DMS 273 treated with DMSO at 0.1 percent for 48 hours (cell line): ENCODE measurements at places on chromosomes 13 and 19.

DNA sequence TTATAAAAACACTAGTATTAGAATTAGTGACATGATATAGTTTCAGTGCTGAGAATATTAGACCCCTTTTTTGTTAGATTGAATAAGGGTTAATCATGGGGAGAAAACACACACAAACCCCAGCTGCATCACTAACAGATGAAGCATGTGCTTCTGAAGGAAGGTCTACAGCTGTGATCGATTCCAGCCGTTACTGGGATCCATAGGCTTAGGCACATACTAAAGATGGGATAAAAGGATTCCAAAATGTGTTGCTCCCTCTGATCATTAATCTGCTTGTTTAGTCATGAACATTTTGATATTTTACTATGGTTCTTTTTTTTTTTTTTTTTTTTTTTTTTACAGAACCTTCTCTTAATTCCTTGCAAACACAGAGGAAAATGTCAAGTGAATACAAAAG, 1591.3 kb downstream of the EFNB2 start:
- no peak for DNase-seq

DNA sequence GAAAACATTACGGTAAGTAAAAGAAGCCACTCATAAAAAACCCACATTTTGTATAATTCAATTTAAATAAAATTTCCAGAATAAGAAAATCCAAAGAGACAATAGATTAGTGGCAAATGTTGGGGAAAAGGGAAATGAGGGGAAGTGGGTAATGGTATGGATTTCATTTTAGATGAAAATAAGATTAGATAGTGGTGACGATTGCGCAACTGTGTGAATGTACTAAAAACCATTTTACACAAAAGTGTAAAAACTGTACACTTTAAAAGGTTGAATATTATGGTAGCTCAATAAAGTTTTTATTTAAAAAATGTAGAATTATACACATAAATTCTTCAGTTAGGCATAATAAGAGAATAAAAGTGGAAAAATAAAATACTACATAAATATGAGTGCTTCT, 3.7 kb downstream of the MBD3L1 start:
- DNase-seq: no peak

DNA sequence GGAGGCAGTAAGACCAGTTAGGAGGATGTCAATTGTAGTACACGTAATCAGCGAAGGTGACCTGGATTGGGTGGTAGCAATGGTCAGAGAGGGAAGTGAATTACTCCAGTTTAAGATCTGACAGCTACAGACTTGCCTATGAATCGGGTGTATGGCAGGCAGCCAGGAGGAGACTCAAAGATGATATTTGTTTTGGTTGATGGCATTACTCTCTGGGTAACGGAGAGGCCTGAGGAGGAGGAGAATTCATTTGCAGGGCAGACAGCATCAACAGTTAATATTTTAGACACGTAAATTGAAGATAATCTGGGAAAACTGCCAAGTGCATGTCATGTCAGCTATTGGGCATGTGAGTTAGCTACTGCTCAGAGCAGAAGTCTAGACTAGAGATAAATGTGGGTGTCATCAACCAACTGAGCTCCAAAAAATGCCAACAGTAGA, 109.2 kb downstream of the SGCG start:
- DNase-seq: no peak

DNA sequence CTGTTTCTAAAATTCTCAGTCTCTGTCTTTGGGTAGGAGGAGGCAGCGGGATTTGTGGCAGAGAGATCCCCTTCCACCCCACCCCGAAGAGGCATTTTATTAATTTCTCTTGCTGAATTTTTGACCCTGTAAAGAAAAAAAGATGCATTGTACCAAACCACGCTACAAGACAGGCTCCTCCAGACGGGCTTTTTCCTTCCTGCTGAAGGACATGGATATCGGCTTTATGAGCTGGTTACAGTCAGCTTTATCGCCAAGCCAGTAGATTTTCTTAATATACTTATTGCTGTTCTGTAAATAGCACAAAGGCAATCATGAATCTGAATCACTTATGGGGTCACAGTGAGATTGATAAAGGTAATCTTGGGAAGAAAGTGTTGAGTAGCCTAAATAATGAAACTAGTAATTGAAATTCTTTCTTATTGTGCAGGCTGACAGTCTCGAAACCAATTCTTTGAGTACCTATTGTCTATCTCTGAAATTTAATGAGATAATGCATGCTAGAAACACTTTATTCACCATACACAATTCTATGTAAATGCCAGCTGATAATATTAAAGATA, 24.5 kb downstream of the MBNL2 start:
- no peak for DNase-seq

- no peak for DNase-seq
These were observed 29.2 kb downstream of the XPO4 start for GRCh38 chr13:20873348-20873747.

GRCh38 chr19:53580871-53581835, 43.2 kb downstream of the ZNF331 start:
- DNase-seq: no peak

DNA sequence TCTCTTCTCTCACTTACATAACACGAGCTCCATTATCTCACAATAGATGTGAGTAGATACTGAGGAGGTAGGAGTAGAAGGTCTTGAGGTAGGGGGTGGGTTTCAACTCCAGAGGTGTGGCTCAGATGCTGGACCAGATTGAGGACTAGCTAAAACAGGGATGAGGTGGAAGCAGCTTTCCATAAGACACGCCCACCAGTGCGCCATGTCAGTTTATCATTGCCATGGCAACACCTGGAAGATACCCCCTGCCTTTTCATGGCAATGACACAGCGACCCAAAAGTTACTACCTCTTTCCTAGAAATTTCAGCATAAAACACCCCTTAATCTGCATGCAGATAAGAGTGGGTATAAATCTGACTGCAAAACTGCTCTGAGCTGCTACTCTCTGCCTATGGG, 44.1 kb downstream of the KCTD15 start:
- DNase-seq: no peak

DNA sequence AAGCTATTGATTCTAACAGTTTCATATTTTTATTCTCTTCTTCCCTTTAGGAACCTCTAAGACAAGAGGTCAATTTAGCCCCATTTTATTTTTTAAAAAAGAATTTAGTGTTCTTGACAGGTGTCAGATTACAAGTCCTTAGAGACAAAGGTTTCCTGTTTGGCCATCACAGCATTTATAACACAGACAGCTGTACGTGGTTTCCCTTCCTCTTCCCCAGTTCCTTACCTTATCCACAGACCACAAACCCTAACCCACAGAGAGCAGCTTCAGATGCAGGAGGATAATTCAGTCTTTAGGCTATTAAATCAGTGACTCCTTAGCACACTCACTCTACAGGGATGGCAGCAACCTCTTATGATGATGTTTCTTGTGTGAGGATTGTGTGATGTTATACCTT, 1210.1 kb downstream of the DIAPH3 start:
- DNase-seq: no peak

DNA sequence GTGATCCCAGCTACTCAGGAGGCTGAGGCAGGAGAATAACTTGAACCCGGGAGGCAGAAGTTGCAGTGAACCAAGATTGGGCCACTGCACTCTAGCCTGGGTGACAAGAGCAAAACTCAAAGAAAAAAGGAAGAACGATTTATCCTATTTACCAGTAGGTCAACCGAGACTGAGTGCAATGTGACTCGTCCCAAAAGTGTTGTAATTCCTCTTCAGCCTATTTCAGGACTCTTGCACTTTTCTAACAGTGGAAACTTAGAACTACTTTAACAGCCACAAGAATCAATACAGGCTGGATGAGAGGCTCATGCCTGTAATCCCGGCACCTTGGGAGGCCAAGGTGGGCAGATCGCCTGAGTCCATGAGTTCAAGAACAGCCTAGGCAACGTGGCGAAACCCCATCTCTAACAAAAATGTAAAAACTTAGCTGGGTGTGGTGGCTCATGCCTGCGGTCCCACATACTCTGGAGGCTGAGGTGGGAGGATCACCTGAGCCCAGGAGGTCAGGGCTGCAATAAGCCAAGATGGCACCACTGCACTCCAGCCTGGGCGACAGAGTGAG, 4.3 kb upstream of the NR1H2 start:
- no peak for DNase-seq

GRCh38 chr19:2320939-2321338, 7.4 kb downstream of the LSM7 start:
- no peak for DNase-seq

- DNase-seq: no peak
These were observed 100.4 kb downstream of the ING1 start for GRCh38 chr13:110813646-110814624.

DNA sequence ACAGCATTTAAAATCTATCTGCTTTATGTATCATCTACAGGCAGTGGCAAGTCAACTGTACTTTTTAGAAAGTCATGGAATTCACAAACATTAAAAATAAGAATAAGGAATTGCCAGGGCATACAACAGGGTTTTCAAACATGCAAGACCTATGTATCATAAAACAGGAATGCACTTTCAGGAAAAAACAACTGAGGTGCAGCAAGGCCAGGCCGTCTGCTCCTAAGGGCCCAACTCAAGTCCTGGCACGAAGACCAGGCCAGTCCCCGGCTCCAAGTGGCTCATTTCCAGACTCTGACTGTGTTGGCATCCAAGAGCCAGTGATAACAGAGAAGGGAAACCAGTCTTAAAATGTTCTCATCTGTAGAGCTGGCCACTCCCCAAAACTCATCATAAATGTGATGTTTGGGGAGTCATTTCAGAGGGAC, 7.1 kb downstream of the RFX2 start:
- peak; percentile 26 for DNase-seq

- DNase-seq: no peak
These were observed 33.0 kb downstream of the GPR12 start for GRCh38 chr13:26727633-26728032.

DNA sequence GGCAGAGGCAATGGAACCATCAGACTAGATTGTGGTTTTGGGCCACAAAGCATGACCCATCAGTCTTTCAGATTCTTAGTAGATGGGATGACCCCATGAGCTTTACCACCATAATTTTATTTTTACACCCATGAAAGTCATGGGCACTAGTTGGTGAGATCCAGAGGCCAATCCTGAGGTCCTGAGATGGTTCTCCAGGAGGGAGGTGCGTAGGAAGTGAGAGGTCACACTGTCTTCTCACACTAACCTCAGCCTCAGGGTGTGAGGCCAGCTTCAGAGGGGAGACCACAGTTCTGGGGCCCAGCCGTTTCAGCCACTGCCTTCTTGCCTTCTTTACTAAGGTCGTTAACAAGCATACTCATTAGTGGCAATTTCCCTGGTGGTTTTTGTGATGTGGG, 106.4 kb downstream of the AKAP11 start:
- DNase-seq: no peak

DNA sequence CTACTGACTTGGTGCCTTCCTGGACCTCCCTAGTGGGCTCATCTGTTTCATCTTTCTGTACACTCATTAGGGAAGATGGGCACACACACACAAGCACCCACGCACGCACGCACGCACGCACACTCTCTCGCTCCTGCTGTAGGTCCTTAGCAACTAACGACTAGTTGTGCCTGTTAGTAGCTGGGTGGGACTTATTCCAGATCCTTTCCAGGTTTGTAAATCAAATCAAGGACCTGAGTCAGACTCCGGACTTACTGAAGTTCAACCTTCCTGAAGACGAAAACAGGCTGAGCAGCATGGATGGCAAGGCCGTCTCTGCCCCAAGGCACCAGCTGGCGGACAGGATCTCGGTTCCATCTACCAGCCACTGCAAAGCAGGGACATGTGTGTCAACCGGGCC, 76.2 kb downstream of the SLC15A1 start:
- DNase-seq: no peak

DNA sequence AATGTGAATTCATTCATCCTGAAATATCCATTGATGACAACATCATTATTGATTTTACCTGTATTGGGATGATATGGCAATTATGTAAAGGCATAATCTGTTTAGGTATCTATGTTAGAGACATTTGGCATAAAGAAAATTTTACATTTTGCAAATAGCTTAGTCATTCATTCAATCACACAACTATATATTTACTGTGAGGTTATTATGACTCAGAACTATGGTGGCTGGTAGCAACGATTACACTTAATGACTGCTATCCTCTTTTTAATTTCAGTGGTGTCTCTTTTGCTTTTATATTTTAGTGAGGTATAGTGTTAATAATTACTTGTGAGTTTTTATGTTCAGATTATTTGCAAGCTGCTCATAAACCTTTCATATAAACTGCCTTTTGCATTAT, 955.9 kb downstream of the SLITRK6 start:
- DNase-seq: no peak

DNA sequence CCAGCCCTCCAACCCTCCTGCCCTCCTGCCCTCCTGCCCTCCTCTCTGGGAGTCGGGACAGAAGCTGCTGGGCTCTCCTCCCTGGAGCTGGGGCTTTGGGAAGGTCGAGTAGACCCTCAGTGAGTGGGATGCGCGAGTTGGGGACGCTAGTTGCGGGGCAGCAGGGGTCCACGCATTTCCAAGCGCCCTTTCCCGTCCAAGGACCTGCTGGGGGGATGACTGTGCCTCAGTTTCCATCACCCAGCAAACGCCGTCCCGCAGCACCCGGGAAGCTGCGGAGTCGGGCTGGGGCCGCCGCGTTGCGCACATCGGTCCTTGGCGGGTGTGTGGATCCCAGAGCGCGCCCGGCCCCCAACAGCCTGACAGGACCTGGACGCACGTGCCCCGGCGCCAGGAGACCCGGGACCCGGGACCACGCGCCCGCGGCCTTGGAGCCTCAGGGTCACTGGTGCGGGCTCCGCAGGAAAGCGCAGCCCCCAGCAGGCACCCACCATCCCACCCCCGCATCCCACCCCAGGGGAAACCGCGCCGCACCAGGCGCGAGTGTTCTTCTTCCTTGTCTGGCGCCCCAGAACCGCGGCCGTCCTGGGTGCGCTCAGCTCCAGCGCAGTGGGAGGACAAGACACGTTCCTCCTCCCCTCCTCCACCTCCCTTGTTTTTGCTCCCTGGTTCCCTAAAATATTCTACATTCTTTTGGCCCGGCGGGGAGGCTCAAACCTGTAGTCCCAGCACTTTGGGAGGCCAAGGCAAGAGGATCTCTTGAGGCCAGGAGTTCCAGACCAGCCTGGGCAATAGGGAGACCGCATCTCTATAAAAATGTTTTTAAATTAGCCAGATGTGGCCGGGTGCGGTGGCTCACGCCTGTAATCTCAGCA, 9.2 kb downstream of the ONECUT3 start:
- DNase-seq: no peak

GRCh38 chr13:51583875-51584730, at the start of gene WDFY2:
Gene WDFY2, plus strand, starts transcription at chr13:51584462. Its CDS starts 226 bp downstream, at chr13:51584688.
- peak; percentile 97 for DNase-seq

DNA sequence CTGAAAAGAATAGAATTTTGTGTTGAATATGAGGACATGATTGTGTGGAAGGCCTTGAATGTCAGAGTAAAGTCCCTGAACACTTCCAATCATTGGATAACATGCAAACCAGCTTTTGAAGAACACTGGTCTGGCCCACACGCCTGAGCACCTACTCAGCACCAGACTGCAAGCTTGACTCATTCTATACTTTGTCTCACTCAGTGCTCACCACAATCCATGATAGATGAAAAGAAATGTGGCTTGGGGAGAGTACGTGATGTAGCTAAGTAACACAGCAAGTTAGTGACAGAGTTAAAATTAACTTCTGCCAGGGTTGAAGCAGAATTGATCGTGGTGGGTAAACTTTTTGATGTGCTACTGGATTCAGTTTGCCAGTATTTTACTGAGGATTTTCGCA, 12.0 kb downstream of the DLEU7 start:
- DNase-seq: no peak

- no peak for DNase-seq
These were observed 75.1 kb downstream of the COL4A2 start for GRCh38 chr13:110382229-110382628.

GRCh38 chr19:11458236-11458900, 22.5 kb downstream of the ELAVL3 start:
- no peak for DNase-seq
